Fibroblast of lung (primary cell): ENCODE measurements at places on chromosomes 4 and X. TPM values are rescaled to one million over a fixed set of nuclear protein-coding genes. Genes with fewer than 3 reads are reported as not detected.

Gene UGT8
- under 0.01 TPM in 1 of 2 replicates, not detected in the other for total RNA-seq

Gene FGF13
- 4.6 and 9.6 TPM in 2 replicates for total RNA-seq

Gene BMP3
- 0.17 TPM in 1 of 2 replicates, not detected in the other for total RNA-seq

Gene SMIM43
- 0.26 and 0.83 TPM in 2 replicates for total RNA-seq

Gene SGMS2
- total RNA-seq = 63.7 and 70.4 TPM in 2 replicates

Gene TLR1
- 1.3 and 1.7 TPM in 2 replicates for total RNA-seq

Gene XAGE2
- total RNA-seq = not detected in 2 replicates

Gene JAKMIP1
- total RNA-seq = not detected in 2 replicates

Gene TKTL1
- not detected in 2 replicates for total RNA-seq

Gene FDCSP
- not detected in 2 replicates for total RNA-seq

Gene PAGE2B
- total RNA-seq = not detected in 2 replicates

Gene HTT-AS
- not detected in 2 replicates for total RNA-seq

Gene LANCL3
- total RNA-seq = under 0.01 TPM in 1 of 2 replicates, not detected in the other

Gene STAG2
- total RNA-seq = 92.7 and 96.4 TPM in 2 replicates

Gene SSX4B
- total RNA-seq = not detected in 2 replicates

Gene GLUD2
- total RNA-seq = 1.3 and 1.8 TPM in 2 replicates

Gene C1QTNF7
- total RNA-seq = 1.5 and 3.0 TPM in 2 replicates

Gene ZNF157
- total RNA-seq = 0.17 and 0.26 TPM in 2 replicates

Gene MGAT4D
- not detected in 2 replicates for total RNA-seq

Gene CXCL11
- total RNA-seq = not detected in 2 replicates

Gene CT55
- not detected in 2 replicates for total RNA-seq

Gene CT45A9
- not detected in 2 replicates for total RNA-seq

Gene LINC00632
- total RNA-seq = 2.1 and 6.9 TPM in 2 replicates

Gene MEPE
- total RNA-seq = not detected in 2 replicates

Gene STAP1
- not detected in 2 replicates for total RNA-seq

Gene HS6ST2
- total RNA-seq = 0.17 and 0.26 TPM in 2 replicates

Gene RBM46
- total RNA-seq = under 0.01 TPM in 1 of 2 replicates, not detected in the other

Gene NAA15
- total RNA-seq = 23.1 and 25.4 TPM in 2 replicates

Gene CITED1
- total RNA-seq = 0.17 TPM in 1 of 2 replicates, not detected in the other

Gene GABRG1
- not detected in 2 replicates for total RNA-seq

Gene SULT1E1
- not detected in 2 replicates for total RNA-seq
